ENCODE measurements at places on chromosomes 1 and 21. TPM values are rescaled to one million over a fixed set of nuclear protein-coding genes. Genes with fewer than 3 reads are reported as not detected.

DNA sequence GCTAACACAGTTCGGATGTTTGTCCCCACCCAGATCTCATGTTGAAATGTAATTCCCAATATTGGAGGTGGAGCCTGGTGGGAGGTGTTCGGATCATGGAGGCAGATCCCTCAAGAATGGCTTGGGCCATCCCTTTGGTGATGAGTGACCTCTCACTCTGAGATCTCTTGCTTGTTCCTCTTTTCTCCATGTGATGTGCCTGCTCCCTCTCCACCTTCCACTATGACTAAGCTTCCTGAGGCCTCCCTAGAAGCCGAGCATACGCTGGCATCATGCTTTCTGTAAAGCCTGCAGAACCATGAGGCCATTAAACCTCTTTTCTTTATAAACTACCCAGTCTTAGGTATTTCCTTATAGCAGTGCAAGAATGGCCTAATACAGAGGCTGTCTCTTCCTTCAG lies 8.1 kb upstream of the PLA2G5 start:
- no peak for DNase-seq

F13B gene
- total RNA-seq: not detected

GRCh38 chr1:244191581-244191980 lies 140.5 kb downstream of the ZBTB18 start:
- DNase-seq: no peak

TRNP1 gene
- 4.2 TPM for total RNA-seq
